ENCODE measurements at places on chromosomes 1 and 21.

- no peak for DNase-seq
These were observed 5.3 kb upstream of the MOB3C start for GRCh38 chr1:46621930-46622329.

GRCh38 chr21:41344146-41344545 lies 17.7 kb upstream of the MX2 start:
- no peak for DNase-seq

GRCh38 chr21:44706026-44706705 lies 5.2 kb downstream of the TSPEAR start:
- DNase-seq = no peak

DNA sequence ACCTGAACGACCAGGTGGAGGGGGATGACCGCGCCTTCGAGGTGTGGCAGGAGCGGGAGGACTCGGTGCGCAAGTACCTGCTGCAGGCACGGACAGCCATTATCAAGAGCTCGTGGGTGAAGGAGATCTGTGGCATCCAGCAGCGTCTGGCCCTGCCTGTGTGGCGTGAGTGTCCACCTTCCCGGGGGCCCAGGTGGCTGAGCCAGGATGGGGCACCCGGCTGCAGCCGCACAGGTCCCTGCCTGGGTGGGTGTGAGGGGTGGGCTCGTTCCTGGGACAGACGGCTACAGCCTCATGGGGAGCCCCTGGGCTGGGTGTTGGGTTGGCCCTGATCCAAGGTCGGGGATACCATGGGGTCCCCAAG lies 65.2 kb downstream of the TRIM11 start:
- no peak for DNase-seq

GRCh38 chr1:44701141-44701573 lies 26.6 kb downstream of the ARMH1 start:
- DNase-seq = no peak

DNA sequence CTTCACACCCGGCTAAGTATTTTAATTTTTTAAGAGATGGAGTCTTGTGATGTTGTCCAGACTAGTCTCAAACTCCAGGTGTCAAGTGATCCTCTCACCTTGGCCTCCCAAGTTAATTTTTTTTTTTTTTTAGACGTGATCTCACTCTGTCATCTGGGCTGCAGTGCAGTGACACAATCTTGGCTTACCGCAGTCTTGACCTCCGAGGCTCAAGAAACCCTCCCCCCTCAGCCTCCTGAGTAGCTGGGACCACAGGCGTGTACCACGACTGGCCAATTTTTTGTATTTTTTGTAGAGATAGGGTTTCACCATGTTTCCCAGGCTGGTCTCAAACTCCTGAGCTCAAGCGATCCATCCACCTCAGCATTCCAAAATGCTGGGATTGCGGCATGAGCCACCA lies 11.7 kb upstream of the IFNLR1 start:
- DNase-seq = no peak
